ENCODE measurements at places on chromosomes 7 and 10.

GRCh38 chr10:95499482-95499989, 61.6 kb downstream of the SORBS1 start:
- DNase-seq: no peak

DNA sequence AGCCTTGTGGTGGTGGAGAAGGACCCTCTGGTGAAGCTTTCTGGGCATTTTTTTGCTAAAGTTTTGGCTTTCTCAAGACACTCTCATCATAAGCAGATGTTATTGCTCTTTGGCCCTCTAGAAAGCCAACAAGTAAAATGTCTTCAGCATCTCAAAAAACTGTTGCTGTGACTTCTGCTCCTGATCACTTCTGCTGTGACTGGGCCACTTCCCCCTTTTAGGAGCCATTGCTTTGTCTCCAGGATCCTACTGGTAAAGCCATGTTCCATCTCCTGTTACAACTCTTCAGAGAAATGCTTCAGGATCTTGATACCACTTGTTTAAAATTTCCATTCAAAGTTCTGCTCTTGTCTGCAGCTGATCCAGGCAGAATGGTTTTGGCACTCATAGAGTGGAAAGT, 10.9 kb downstream of the PARP12 start:
- no peak for DNase-seq

- DNase-seq: no peak
Observed at GRCh38 chr7:105003275-105003674, 10.7 kb upstream of the KMT2E start.

- DNase-seq: no peak
Observed at GRCh38 chr7:96713037-96713436, 3.4 kb upstream of the SEM1 start.

- no peak for DNase-seq
Observed at GRCh38 chr10:110980807-110981206, 61.4 kb downstream of the SHOC2 start.

DNA sequence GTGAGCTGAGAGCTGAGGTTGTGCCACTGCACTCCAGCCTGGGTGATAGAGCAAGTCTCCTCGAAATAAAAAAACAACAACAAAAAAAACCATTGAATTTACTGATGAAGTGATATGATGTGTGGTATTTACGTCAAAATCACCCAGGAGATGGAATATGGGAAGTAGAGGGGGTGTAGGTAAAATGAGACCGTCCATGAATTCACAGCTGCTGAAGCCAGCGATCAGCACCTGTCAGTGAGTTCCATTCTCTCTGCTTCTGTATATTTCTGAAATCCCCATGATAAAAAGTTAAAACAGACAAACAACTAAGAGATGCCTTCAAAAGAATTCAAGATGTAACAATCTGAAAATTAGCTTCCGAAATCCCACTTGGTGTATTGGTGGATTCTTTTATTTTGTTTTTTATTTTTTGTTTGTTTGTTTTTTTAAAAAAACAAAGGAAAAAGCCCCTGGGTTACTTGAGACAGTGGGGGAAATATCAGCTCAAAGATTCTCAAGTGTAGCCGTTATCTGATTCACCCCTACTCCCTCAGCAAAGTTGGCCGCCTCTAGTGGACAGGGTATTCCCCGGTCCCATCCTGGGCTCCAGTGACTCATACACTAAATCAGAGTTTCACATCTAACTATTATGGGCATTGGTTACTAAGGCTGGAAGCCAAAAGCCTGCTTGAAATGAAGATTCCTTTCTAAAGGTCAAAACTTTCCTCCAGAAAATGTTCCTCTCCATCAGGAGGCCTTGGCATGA, 76.4 kb downstream of the MAP3K8 start:
- no peak for DNase-seq

DNA sequence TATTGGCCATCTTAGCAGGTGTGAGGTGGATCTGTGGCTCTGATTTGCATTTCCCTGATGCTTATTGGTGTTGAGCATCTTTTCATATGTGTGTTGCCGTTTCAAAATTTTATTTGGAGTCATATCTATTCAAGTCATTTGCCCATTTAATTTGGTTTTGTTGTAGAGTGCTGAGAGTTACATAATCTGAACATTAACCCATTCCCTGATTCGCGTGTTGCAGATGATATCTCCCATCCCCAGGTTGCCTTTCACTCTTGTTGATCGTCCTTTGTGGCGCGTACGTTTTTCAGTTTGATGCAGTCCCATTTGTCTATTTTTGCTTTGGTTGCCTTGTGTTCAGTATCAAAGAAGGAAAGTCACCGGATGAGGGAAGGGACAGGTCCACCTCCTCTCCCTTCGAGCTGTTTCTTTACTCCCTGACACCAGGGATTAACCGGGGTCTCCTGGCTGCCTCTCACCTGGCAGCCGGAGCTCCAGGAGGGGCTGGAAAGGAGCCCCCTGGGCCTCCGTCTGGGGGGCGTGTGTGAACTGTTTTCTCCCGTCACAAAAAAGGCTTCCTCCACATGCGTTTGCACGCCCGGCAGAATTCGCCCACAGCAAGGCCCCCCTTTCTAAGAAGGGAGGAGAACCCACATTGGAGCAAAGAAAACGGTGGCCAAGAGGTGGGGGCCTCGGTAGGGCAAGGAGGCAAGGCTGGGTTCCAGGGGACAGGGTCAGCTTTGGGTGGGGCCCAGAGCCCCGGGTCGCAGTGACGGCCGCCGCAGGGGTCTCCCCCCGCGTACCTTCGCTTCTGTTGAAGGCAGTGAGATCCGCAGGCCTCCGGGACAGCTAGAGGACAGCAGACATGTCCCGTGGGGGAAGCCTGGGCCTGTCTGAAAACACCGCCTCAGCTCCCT, 8.3 kb downstream of the MNX1 start:
- DNase-seq: no peak

DNA sequence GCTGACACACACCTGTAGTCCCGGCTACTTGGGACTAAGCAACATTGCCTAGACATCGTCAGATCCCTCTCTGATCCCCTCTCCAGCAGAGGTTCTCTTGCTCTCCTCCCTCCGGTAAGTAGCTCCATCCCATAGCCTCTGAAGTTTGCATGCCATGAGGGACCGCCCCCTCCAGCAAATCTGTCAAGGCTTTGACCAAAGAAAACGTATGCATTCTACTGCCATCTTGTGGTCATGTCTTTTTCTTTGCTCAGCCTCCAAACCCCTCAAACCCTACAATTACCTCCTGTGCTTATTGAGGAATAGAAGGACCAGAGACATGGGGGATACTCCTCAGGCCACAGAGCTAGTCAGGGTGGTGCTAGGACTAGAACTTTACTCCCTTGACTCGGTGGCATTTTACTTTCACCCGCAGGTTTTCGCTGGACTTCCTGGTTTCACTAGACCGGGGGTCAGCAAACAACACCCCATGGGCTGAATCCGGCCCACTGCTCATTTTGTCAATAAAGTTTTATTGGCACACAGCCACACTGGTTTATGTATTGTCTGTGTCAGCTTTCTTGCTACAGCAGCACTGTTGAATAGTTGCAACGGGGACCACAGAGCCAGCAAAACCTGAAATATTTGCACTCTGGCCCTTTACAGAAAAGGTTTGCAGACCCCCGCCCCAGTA, 202.6 kb upstream of the FOXK1 start:
- DNase-seq: peak; percentile 51

DNA sequence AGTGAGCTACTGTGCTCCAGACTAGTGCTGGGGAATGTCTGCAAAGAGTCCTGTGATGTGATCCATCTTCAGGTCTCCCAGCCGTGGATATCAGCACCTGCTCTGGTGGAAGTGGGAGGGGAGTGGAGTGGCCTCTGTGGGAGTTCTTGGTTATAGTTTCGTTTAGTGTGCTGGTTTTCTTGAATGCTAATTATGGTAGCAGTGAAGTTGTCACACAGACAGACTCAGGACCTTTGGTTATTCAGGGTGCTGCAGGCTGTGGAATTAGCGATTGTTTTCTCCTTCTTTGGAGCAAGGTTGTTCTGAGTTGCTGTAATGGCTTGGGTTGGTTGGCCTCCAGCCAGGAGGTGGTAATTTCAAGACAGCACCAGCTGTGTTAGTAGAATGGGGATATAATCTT, 132.7 kb upstream of the HGF start:
- DNase-seq: no peak

GRCh38 chr10:109924967-109925620, 1.8 kb upstream of the XPNPEP1 start:
- no peak for DNase-seq

Measured in glutamatergic neuron (in vitro differentiated cells).